T-helper 17 cell (primary cell): ENCODE measurements at places on chromosomes 5 and 9. TPM values are rescaled to one million over a fixed set of nuclear protein-coding genes. Genes with fewer than 3 reads are reported as not detected.

The CCNI2 gene
- total RNA-seq, result 13.7 TPM

- H3K27ac ChIP-seq, result no peak overlapping the region
- DNase-seq, result no peak
- peaks cover 16% of the 10 kb centered on the region for H3K4me1 ChIP-seq
- H3K36me3 ChIP-seq, result no peaks in the 10 kb centered on the region
These were observed 31.6 kb upstream of the UBAC1 start for GRCh38 chr9:135992486-135993408.

DNA sequence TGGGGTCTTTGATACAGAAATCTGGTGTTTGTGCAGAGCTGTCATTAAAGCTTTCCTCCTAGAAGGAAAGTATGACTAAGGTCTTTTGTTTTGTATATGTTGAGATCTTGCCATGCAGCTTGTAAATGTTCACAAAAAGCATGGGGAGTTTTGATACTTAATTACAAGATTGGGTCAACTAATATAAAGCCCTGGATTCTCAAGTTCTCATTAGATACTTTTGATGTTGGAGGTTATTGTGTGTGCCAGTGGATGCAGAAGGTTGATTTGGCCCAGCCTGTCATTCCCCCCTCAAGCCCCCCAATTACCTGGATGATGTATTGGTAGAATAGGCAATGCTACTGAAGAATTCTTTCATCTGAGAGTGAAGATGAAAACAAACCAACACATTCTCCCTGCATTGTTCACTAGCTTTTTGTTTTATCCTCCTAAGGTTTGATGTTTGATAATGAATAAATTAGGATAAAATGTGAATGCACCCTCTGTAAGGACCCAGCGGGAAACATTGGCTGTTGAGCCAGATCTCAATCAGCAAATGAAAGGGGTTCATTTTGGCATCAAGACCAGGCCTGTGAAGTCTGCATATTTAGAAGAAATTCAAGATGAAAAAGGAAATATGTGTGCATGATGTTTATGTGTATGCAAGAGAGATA, 61.9 kb upstream of the ADAMTS19 start:
- no peak for DNase-seq
- H3K27ac ChIP-seq, result no peak overlapping the region

- peaks cover 65% of the 10 kb centered on the region for H3K4me1 ChIP-seq
- H3K36me3 ChIP-seq, result peaks cover 10% of the 10 kb centered on the region
- no peak overlapping the region for H3K4me3 ChIP-seq
- DNase-seq, result no peak
These were observed 55.4 kb downstream of the SEMA4D start for GRCh38 chr9:89442501-89442978.

DNA sequence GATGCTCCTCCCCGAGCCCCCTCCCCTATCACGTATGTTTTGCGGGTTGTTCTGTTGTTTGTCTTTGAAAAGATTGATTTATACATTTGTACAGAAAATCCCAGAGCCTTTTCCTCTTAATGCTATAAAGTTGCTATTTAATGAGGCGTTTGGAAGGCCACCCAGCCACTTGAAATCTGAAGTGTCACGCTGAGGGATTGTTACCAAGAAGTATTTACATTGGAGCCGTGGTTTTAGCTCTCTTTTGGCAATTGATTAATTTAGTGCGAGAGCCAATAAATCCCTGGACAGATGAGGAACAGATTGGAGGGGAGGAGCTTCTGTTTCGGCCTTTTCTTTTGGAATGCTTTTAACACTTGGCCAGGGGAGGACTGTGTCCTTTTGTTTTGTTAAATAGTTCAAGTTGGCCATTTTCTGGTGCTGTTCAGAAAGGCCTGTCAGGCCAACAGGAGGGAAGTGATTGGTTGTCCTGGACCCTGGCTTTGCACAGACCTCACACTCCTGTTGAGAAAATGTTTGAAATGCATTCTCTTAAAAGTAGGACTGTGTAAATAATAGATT, 250.2 kb downstream of the PDZD2 start:
- H3K4me3 ChIP-seq, result no peak overlapping the region
- H3K27me3 ChIP-seq, result peaks cover 7% of the 10 kb centered on the region
- DNase-seq, result no peak
- H3K36me3 ChIP-seq, result no peaks in the 10 kb centered on the region
- H3K27ac ChIP-seq, result no peak overlapping the region
